ENCODE measurements at places on chromosomes 4 and X.

- DNase-seq: no peak
Observed at GRCh38 chr4:180675359-180675650, 1567.9 kb upstream of the TENM3 start.

GRCh38 chr4:31375936-31376335 is 655.8 kb downstream of the PCDH7 start:
- no peak for DNase-seq

DNA sequence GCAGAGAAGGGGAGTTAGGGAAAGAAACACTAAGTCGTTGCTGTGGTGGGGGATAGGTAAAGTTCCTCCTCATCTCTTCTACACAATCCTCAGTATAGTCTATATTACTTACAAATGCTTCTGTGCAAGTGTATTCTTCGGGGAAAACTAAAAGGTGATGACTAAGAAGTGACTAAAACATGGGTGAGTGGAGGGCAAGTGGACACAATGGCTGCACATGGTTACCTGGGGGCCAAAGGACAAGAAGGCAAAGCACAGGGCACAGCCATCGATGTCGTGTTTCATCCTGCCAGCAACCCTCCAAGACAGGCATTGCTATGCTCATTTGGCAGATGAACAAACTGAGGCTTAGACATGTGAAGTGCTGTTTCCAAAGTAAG is 35.5 kb upstream of the CCKAR start:
- DNase-seq: no peak

- no peak for DNase-seq
Observed at GRCh38 chr4:27934871-27935270, 1074.2 kb downstream of the STIM2 start.

- DNase-seq: no peak
Observed at GRCh38 chrX:115452251-115452650, 108.7 kb upstream of the PLS3 start.

- DNase-seq: no peak
Observed at GRCh38 chr4:166482758-166483157, 609.7 kb downstream of the TLL1 start.

DNA sequence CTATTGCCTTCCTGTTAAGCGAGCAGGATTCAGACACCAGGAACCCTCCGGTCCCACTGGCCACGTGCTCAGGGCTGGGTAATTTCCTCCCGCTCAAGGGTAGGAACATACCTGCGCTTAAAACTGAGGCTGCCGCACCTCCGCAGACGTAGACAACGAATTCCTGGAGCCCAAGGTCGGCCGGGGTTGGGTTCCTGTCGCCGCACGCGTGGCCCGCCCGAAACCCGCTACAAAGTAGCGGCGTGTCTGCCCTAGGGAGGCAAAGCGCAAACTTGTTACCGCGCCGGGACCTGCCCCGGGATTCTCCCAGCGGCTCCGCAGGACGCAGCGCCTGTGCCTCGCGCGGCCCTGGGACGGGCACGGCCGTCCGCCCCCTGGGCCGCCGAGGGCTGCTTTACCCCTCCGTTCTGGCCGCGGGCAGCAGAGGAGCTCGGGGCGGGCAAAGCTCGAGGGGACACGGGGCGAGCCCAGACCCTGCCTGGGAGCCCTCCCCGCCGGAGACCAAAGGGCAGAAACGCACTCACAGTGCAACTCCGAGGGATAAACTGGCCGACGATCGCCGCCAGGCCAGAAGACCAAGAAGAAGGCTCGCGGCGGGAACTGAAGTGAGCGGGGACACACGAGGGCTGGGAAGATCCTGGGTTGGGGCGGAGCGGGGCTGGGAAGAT is at the start of gene ERVMER34-1:
Gene ERVMER34-1 (minus strand): TSS at position 607 of the 668 bp plus-strand sequence. CDS start 5,905 bp downstream, outside the sequence.
- no peak for DNase-seq

GRCh38 chr4:162791226-162791625 is 375.5 kb downstream of the NAF1 start:
- DNase-seq: no peak

- no peak for DNase-seq
Observed at GRCh38 chrX:108271397-108271787, 166.8 kb downstream of the COL4A6 start.

DNA sequence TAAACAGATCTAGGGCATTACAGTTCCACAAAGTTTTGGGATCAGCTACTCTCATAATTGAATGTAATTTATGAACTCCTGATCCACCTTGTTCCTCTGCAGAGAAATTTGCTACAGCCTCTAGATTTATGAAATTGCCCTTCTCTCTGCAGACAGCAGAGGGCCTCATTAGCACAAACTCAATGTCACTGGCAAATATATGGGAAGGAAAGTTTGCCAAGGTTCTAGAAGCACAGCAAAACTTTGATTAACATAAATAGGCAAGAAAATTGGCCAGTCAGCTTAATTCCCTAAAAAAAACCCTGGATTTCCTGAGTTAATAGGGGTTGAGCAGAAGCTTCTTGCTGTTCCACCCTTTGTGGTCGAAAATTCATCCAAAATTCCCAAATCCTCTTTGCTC is 31.5 kb downstream of the PRPS1 start:
- DNase-seq: no peak

GRCh38 chr4:94208918-94209317 is 1.3 kb downstream of the SMARCAD1 start:
- DNase-seq: no peak

- DNase-seq: no peak
Observed at GRCh38 chrX:6729626-6730025, 194.7 kb upstream of the VCX3A start.

GRCh38 chr4:105193536-105193935 is 46.9 kb downstream of the TET2 start:
- DNase-seq: no peak

GRCh38 chr4:80045786-80046185 is 27.2 kb downstream of the ANTXR2 start:
- DNase-seq: no peak

- DNase-seq: no peak
Observed at GRCh38 chr4:186628058-186628711, 72.8 kb upstream of the MTNR1A start.

- DNase-seq: no peak
Observed at GRCh38 chr4:105896461-105896942, 1.2 kb downstream of the NPNT start.

GRCh38 chr4:152973629-152974467 is 37.7 kb downstream of the FHDC1 start:
- no peak for DNase-seq

GRCh38 chrX:69197690-69198089 is 32.4 kb upstream of the PJA1 start:
- no peak for DNase-seq

- no peak for DNase-seq
Observed at GRCh38 chrX:112306027-112306426, 223.5 kb upstream of the TRPC5 start.

- DNase-seq: no peak
Observed at GRCh38 chr4:42150653-42151567, 1.5 kb downstream of the BEND4 start.

DNA sequence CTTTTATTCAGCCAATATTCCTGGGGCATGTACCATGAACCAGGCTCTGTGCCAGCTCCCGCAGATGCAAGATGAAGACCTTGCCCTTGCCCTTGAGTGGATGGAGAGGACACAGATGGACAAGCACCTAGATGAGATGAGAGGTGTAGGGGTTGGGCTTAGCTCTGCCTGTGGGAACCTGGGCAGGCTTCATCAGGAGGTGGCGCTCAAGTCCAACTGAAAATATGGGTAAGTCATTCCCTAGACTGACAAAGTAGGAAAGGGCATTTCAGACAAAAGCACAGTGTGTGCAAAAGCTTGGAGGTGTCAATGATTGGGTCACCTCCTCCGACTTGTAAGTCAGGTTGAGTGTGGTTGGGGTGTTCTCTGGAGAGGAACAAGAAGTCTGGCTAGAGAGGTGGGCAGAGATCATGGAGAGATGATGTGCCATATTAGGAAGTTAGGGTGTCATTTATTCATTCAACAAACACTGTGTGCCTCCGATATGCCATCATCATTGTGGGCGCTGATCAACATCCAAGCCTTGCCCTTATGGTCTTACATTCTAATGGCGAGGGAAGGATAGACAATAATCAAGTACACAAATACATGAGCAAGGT is 64.6 kb downstream of the ANAPC4 start:
- no peak for DNase-seq

DNA sequence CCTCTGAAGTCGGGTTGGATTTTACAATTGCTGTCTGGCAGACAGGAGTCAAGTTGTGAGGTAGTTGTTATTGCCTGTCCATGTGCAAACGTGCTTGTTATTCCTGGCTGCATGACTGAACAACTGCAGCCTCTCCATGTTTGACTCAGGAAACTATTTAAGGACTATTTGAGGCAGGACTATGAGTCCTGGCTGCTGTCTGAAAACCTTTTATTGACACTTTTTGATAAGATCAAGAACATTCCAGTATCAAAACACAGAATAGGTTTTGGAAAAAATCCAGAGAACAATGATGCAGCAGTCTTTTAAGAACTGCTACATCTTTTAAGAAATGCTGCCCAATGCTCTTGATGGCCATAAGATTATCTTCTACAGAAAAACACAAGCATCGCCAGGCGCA is 10.0 kb upstream of the SPRY1 start:
- no peak for DNase-seq

DNA sequence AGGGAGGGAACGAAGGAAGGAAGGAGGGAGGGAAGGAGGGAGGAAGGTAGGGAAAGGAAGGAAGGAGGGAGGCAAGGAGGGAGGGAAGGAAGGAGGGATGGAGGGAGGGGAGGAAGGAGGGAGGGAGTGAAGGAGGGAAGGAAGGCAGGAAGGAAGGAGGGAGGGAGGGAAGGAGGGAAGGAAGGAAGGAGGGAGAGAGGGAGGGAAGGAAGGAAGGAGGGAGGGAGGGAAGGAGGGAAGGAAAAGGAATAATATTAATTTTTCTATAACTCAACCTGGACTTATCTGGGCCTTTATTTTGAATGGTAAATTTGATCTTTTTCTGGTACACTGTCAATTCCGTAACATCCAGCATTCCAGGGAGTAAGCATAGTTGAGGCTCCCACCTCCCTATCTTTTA is 244.2 kb downstream of the SPRY1 start:
- DNase-seq: no peak

DNA sequence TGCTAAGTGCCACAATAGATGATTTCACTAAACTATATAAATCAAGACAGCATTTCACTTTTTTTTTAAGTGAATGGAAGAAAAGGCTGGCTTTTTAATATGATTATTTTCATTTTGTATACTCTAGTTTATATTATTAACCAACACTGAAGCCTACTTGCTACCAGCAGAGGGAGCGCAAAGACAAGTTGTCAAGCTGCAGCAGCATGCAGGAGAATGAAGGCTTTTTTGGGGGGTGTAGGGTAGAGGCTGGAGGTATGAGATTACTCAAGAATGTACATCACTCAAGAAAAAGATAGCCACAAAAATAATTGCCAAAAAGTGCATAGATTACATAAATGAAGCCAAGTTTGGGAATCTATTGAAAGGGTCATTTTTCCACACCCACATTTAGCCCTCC is 519.5 kb downstream of the FGF13 start:
- DNase-seq: no peak

GRCh38 chr4:92035666-92036065 is 268.1 kb upstream of the GRID2 start:
- DNase-seq: no peak

- DNase-seq: no peak
Observed at GRCh38 chrX:19237901-19238300, 105.8 kb upstream of the PDHA1 start.

DNA sequence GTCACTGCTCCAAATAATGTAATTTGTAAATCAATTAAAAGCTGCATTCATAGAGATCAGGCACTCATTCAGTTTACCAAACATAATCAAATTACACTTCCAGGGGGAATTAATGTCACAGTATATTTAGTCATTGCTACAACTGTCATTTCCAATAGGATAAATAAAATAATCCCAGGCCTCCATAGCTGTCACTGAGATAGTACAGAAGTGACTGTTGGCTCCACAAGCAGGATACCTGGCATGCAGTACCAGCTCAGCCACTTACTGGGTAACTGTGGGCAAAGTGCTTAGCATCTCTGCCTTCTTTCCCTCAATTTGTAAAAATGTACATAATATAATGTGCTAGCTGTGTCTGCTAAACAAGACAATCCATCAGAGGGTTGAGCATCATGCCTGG is 128.1 kb downstream of the CAMK2D start:
- no peak for DNase-seq

GRCh38 chr4:135840781-135841180 is 1639.2 kb upstream of the PABPC4L start:
- no peak for DNase-seq

DNA sequence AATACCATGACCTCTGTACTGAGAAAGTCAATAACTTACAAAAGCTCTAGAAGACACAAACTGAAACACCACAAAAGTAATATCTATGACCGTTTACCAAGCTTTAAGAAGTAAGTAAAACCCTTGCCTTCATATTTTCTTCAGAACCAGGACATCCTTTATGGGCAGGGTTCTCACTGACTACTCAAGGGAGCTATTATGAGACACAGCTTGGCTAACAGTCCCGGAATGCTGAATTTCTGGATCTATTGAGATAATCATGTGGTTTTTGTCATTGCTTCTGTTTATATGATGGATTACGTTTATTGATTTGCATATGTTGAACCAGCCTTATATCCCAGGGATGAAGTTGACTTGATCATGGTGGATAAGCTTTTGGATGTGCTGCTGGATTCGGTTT is 19.9 kb upstream of the CDS1 start:
- DNase-seq: no peak

GRCh38 chr4:38157592-38157991 is 197.4 kb downstream of the PTTG2 start:
- DNase-seq: no peak

- DNase-seq: no peak
Observed at GRCh38 chr4:182593402-182593801, 323.8 kb downstream of the DCTD start.

DNA sequence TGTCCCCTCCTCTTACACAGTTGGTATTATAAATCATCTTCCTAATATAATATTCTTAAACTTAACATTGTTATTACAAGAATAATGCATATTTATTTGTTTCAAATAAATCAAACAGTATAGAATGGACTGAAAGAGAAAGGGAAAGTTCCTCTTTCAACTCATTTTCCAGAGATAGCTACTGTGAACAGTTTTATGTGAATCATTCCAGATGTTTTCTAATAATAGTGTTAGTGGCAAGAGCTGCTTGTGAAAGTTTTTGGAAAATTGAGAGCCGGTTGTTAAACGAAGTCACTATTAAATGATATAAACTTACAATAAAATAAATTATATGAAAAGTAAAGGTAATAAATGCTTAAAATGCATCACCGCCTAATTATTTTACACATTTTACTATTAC is 14.6 kb downstream of the TMSB4X start:
- no peak for DNase-seq

DNA sequence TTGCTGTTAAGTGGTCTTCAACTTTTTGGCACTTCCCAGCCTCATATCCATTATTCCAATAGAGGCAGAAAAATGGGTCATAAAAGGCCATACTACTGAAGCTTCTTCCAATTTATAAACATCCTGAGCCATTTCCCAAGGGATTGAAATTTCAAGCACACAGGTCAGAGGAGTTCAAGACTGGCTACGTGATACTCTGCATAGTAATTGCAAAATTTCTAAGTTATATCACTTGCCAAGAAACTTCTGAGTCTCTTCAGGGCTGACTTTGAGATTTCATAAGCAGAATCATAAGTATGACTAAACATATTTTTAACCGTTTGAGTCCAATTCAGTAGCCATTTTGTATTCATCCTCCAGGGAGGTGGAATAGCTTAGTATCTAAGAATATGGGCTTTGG is 75.6 kb upstream of the RXFP1 start:
- DNase-seq: no peak

- DNase-seq: no peak
Observed at GRCh38 chr4:27276307-27277073, 415.8 kb downstream of the STIM2 start.

Measured in stimulated activated CD8-positive, alpha-beta memory T cell treated with anti-CD3 and anti-CD28 coated beads, Interleukin-2, amount 100 ng/mL, for 1 hour (primary cell).